ENCODE measurements at places on chromosomes 7 and 10.

DNA sequence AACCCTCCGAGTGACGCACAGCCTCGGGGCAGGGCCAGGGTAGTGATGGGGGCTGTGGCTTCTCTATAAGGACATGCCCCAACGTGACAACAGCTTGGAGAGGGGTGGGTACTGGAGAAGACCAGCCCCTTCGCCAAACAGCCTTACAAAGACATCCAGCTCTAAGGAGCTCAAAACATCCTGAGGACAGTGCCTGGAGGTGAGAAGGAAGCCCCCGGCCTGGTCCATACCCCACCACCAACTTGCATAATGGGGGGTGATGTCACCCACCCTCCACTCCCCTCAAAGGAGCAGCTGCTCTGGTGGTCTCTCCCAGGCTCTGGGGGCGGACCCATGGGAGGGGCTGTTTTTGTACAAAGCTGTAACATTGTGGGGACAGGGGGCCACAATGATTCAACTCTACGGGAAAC is 15.1 kb downstream of the PRSS2 start:
- DNase-seq = no peak

- no peak for DNase-seq
Observed at GRCh38 chr7:47497367-47498096, 84.4 kb downstream of the TNS3 start.

DNA sequence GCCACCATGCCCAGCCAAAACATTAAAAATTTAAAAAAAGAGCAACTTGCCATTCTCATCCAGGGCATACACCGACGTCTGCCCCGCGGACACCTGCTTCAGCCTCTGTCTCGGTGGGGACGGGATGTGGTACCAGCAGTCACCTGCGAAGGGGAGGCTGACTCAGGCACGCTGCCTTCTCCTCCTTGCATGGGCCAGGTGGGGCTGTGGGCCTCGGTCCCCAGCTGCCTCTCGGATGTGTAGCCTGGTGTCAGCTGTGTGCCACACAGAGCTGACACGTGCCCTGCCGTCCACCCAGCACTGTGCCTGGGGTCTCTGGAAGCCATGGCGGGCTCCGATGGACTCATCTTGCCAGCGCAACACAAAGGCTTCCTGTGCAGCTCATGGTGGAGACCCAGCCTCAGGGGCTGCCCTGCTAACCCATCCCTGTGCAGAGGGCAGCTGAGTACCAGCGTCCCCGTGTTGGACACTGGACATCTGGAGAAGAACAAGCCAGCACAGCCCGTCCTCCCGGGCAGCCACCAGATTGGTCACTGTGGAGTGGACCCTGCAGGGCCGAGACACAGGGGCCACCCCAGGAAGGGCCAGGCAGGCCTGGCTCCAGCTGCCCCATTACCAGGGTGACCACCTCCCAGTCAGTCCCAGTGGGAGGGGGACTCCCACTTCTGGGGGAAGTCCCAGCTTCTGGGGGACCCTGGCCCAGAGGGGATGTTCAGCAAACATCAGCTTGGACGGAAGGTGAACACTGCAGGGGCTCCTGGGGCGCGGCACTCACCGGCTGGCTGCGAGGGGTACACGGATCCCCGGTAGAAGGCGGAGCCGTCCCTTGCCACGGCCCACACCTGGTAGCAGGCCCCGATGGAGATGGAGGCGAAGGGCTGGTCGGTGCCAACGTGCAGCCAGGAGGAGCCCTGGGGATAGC is 10.6 kb downstream of the BHLHA15 start:
- DNase-seq = no peak

DNA sequence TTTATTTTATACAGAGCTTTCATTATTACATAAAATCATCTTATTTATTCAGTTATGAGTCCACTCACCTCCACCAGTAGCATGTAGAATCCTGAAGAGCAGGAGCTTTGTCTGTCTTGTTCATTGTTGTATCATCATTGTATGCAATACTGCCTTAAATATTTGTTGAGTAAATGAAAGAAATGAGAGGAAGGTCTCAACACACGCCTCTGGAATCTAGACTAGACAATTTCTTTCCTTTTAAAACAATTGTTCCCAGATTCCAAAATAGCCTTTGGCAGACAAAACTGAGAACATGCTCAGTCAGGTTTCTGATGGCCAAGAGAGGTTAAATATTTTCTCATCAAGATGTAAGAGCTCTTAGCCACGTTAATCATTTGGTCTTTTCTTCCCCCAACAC is 173.1 kb upstream of the AGR3 start:
- no peak for DNase-seq

Measured in mesenteric fat pad (tissue), 1 donor.